ENCODE measurements at places on chromosomes 11 and 22.

DNA sequence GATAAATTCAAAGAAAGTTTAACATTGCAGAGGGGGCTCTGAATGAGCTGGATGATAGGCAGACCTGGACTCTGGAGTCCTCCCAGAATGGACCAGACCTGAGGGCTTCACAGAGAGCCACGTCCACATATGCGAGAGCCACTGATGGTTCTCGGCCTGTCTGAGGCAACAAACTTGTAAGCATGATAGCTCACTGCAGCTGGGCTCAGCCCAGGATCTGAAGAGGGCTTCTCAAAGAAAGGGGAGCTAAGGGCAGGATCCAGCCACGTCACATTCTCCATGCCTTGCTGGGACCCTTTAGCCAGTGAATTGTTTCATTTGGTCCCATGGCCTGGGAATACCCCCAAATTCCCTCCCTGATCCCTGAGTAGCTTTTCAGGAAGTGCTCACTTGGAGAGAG, 98.9 kb downstream of the ATXN10 start:
- no peak for DNase-seq

- no peak for DNase-seq
Measured at GRCh38 chr11:134082990-134083389, 14.1 kb downstream of the JAM3 start.

- no peak for DNase-seq
Measured at GRCh38 chr11:73383249-73384124, 7.3 kb downstream of the RELT start.

- DNase-seq: no peak
Measured at GRCh38 chr22:28541137-28541536, 138.5 kb downstream of the TTC28 start.

- no peak for DNase-seq
Measured at GRCh38 chr11:73463359-73463758, 87.2 kb downstream of the RELT start.

DNA sequence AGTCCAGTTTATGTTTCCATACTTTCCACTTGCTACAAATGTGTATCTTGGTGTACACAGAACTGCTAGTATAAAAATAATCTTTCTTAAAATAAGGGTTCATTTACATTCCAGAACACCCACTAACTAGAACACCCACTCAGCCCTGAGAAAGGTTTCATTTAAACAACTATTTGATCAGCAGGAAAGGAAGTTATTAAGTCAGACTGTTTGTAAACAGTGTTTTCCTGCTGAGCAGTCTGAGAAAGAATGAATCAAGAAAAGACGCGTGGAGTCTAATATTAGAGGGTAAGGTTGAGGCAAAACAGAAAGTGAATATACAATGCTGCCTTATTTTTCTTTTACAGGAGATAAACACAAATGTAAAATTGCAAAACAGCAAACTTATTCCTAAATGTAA, 32.7 kb downstream of the NARS2 start:
- DNase-seq: no peak

DNA sequence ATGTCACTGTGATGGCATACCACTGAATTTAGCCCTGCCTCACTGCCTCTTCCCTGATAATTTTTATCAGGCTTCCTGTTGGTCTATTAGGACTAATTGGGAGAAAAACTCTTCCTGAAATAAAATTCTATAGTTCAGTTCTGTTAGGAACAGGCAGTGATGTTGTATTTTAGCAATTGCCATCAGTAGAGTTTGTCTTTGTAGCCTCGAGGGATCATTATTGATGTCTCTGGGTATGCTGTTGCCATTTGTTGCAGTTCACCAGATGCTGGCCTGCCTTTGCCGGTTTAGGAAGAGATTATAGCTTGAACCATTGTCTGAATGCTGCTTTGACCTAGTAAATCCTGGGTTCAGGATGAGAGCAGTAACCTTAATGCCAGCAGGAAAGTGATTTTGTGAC, 41.0 kb downstream of the KDM2A start:
- no peak for DNase-seq

GRCh38 chr22:21823740-21824444, 43.6 kb downstream of the MAPK1 start:
- no peak for DNase-seq

DNA sequence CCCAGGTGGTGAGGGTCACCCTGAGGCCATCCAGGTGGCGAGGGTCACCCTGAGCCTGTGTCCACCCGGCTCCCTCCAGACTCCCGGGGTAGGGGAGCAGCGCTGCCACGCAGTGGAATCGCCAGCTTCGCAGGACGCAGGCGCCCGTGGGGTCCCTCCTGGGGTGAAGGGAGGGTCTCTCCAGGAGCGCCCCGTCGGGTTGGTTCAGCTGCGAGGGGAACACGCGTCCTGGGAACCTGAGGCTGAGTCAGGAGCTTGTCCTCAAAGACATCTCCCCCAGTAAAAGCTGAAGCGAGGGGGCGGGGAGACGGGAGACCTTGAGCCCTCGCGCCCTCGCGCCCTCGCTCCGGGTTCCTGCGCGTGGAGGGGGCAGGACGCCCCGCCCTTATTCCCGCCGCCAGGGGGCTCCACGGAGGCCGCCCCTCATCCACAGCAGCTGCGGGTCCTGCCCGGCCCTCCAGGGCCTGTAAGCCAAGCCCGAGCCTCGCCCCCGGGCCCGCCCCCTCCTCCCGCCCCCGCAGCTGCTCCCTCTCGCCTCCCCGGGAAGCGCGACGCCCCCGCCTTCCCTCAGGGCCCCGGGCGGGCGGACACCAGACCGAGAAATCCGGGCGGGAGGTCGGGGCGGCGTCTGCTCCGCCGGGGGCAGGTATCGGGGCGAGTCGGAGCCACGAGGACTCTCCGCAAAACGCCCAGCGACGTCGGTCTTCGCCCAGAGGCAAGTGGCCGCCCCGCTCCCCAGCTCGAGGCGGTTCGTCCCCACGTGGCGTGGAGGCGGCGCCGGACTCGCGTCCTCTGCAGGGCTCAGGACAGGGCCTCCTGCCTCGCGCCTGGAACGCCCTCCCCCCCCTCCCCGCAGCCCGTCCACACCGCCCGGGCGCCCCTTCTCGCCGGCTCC, 22.8 kb downstream of the PIM3 start:
- no peak for DNase-seq

DNA sequence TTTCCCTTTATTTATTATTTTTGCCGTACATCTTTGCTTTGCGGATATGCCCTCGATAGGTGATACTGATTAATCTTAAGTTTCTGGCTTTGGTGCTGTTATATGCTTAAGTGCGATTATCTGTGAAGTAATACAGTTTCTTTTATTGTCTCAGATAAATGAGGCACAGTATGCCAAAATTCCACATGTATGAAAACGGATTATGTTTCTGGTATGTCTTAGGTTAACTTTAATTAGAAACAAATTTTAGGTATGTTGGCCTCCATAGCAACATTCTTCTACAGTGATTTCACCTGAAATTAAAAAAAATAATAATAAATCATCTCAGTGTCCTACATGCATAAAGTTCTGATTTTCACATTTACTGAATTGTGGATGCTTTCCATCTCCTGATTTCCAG, 119.2 kb downstream of the ARHGAP42 start:
- no peak for DNase-seq

- DNase-seq: no peak
Measured at GRCh38 chr11:91446267-91446666, 778.4 kb upstream of the FAT3 start.

DNA sequence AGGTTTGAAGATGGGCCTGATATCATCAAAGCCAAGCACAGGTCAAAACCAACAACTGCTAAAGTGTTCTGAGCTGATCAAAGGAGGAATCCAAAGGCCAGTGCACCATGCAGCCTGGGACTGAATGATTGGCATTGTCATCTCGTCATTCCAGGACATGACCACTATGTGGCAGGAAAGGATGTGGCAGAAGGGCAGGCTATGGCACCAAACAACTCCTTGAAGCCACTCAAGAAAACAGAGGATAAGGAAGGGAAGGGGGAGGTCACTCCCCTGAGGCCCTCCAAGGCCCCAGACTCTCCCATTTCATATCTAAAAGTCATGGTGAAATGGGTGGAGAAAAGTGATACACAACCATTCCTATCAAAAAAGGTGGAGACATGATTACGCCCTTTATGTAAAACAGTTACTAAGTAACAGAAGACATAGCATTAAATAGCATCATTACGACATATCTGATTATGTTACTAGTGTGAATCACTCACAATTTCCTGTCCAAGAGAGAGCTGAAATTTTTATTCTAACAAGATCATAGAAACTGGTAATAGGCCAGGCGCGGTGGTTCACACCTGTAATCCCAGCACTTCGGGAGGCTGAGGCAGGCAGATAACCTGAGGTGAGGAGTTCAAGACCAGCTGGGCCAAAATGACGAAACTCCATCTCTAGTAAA, 49.3 kb downstream of the AHNAK start:
- DNase-seq: no peak

- DNase-seq: no peak
Measured at GRCh38 chr11:115144914-115145313, 359.3 kb downstream of the CADM1 start.

DNA sequence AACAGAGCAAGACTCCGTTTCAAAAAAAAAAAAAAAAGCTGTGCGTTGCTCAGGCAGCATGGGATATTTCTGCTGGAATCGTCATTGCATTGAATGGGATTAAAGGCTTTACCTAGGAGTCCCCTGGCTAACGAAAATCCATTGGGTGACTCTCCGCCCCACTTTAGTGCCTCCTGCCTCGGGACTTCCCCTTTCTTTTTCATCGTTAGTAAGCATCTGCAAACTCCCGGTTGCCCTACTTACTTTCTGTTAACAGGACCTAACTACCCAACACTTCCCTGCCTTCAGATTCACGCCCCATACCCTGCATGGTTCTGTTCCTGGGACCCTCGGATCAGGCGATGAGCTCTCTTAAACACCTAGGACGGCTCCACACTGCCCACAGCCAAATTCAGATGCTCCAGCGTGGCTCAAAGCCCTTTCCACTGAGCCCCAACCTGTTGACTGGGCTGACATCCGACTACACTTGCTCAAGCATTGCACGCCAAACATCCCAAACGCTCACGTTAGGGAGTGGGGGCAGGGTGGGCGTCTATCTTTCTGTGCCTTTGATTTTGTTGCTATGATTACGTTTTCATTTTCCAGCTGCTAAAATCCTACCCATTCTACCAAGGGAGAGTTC, 143.8 kb downstream of the ST3GAL4 start:
- DNase-seq: no peak

DNA sequence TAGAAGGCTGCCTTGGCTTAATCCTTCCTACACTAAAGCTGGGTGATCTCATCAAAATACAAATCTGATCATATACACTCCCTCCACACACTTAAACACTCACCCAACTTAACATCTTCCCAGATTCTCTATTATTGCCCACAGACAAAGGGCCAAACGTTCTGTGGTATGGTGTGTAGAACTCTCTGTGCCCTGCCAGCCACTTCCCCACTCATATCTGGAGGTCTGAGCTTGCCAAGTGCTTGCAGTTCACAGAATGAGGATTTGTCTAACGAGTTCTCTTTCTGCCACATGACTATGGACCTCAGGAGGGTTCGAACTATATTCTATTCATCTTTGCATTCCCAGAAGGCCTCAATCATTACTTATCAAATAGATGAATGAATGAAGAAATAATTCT, 77.6 kb downstream of the MPPED2 start:
- DNase-seq: no peak

DNA sequence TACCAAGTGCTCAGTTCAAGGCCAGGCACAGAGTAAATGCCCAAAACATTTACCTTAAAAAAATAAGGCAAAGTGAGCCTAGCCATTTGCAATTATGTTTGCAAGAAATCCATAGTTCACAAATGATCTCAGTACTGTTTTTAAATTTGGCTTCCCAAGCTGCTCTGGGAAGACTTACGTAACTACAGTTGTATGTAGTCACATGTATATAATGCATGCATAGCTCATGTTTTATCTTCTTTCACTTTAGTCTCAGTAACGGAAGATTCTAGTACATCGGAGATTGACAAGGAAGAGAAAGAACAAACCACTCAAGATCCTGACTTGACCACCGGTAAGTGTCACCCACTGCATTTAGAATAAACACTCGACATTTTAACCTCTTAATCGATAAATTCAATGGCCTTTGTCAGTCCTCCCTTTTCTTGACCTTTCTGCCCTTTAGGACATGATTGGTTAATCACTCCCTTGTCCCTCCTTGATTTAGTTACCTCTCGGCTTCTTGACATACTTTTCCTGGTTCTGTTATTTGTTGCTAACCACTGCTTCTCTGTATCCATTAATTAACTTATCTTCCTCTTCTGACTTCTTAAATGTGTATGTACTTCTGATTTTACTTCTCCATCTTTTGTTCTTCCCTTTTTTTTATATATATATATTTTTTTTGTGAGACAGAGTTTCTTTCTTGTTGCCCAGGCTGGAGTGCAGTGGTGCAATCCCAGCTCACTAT, 18.0 kb upstream of the JHY start:
- no peak for DNase-seq

DNA sequence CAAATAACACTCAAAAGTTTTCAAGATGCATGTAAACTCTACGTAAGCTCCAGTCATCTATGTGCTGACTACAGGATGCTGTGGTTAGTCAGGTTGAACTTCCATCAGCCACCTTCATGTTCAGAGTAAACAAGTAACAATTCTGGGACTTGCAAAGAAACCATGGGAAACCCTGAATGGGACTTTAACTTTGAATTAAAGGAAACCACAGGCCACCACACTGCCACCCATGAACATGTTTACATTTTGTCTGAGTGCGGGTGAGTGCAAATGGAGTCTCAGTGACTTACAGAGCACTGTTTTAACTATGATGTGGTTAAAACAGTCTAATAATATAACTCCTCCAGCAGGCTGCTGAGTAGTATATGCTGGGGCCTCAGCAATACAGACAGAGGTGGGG, 12.9 kb upstream of the SYTL2 start:
- no peak for DNase-seq

- DNase-seq: no peak
Measured at GRCh38 chr22:17773606-17774205, 563 bp downstream of the BID start.

- no peak for DNase-seq
Measured at GRCh38 chr11:41309111-41309522, 150.3 kb downstream of the LRRC4C start.

DNA sequence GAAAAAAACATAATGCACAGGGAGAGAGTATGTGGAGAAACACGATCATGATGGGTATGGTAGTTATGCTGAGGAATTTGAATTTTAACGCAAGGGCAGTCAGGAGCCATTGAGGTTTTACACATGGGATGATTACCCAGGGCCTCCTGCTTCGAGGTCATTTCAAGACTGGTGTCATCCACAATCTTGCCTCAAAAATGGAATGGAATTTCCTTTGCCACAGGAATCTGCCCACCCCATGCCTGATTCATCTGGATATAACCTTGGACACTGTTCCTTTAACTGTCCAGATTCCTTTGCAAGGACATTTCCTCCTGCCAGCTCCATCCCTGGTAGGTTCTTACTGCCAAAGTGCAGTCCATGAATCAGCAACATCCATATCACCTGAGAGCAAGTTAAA, 655.9 kb upstream of the TENM4 start:
- no peak for DNase-seq

DNA sequence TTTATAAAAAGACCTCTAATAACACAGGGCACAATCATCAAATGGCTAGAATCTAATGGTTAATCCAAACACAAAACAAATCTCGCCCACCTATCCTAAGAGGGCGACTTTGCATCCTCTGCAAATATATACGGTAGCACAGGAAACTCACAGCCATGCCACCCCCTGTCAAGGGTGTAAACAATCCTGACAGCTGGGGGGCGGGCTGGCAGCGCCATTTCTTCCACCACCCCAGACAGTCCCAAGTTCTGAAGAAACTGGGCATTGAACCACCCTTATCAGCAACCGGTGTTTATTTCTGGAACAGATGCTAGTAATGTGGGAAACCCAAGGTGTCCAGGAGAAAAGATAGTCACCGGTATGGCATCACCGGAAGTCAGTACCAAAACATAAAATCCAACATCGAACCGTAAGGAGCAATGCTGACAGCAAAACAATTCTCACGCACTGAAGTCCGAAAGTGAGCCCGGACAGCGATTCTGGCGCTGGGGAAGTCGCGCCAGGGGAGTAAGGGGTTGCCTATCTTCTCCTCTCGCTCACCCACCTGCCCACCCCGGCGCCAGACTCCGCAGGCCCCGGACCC, 825 bp downstream of the FBXO3 start:
- DNase-seq: no peak

Measured in esophagus squamous epithelium (tissue), 5 donors.